ENCODE measurements at places on chromosomes 5 and 9.

DNA sequence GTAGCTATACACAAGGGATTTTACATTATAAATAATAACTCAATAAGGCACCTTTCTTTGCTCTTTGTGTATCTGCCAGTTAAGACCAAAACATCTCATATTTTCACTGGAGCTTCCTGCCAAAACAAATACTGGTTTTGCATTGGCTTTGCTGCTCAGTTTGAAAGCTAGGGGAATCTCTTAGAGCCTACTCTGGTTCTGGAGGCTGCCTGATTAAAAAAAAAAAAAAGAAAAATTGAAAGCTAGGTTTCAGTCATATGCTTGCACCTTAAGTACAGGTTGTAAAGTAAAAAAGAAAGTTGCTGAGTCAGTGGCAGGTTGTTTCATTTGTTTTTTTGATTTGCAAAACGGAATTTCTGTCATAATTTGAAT, 2.3 kb downstream of the DENND4C start:
- DNase-seq: no peak

GRCh38 chr5:123673107-123673506, 161.1 kb downstream of the CSNK1G3 start:
- no peak for DNase-seq

DNA sequence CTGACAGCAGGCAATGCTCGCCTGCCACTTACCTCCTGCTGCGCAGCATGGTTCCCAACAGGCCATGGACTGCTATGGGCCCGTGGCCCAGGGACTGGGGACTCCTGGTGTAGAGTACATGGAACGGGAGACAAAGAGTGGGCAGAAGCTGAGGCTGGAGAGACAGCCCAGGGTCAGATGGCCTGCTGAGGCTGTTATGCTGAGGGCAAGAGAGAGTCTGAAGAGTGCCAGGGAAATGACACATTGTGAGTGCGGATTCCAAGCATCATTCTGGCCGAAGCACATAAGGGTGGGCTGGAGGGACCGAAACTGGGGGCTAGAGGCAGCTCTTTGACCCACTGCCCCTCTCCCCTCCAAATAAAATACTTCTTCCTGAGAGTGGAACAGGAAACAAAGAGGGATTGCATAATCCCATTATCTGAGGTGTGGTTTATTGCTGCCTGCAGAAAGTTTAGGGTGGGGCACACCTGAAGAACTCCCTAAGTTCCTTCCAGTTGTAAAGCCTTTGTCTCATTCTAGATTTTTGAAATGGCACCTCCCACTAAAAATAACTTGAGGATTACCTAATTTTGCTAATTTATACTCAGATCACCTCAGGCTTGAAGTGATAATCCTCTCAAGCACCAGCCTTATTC, 158.1 kb downstream of the ATP10B start:
- no peak for DNase-seq

- DNase-seq: no peak
Observed at GRCh38 chr9:71663931-71664459, 104.3 kb downstream of the CEMIP2 start.

DNA sequence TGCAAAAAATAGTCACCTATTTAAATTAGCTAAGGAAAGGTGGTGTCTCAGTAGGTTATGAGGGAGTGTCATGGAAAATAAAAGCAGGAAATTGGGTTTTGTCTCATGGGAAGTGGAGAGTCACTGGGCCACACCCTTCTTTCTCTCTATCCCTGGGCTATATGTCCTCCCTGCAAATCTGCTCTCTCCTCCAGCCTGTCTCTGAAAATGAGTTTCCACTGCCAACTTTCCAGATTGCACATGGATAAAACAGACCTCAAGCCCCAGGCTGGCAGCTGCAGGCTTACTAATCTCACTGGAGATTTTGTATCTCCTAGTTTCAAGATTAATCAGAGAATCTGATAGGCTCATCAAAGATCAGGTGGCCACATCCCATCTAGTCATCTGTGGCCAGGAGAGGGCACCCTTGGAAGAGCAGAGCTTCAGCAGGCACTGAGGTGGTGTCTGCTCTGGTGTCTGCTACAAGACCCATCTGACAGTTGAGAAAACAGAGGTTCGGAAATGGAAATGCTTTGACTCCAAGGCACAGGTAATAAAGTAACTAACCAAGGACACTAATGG, 178.9 kb downstream of the MSX2 start:
- no peak for DNase-seq
